Testis (tissue), 5 donors: ENCODE measurements at places on chromosomes 7 and 10. TPM values are rescaled to one million over a fixed set of nuclear protein-coding genes. Genes with fewer than 3 reads are reported as not detected.

The VGF gene
- 1.2 TPM for total RNA-seq

GRCh38 chr7:128351296-128352152 is 7.8 kb upstream of the RBM28 start:
- H3K36me3 ChIP-seq = no peaks in the 10 kb centered on the region
- H3K27me3 ChIP-seq = no peaks in the 10 kb centered on the region
- peak overlapping the region; percentile 31 for H3K4me3 ChIP-seq
- DNase-seq = no peak
- H3K4me1 ChIP-seq = no peaks in the 10 kb centered on the region

DNA sequence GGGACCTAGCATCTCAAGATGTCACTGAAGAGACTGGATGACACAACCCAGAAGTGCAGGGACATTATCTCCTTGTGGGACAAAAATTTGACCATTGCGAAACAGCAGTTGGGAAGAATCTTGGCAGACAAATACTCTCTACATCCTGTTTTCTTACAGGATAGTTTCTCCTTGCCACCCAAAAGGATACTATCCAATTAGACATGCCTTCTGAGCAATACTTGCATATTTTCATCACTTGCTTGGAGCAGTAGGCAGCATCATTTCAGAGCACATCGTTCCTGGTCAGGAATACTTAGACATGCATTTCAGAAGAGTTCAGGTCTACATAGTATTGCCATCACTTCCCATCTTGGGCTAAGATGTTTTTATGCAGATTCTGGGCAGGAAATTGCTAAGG is 56.8 kb downstream of the FAS start:
- no peak overlapping the region for H3K4me3 ChIP-seq
- H3K4me1 ChIP-seq = no peaks in the 10 kb centered on the region
- no peaks in the 10 kb centered on the region for H3K36me3 ChIP-seq
- no peaks in the 10 kb centered on the region for H3K27me3 ChIP-seq
- H3K27ac ChIP-seq = no peak overlapping the region

DNA sequence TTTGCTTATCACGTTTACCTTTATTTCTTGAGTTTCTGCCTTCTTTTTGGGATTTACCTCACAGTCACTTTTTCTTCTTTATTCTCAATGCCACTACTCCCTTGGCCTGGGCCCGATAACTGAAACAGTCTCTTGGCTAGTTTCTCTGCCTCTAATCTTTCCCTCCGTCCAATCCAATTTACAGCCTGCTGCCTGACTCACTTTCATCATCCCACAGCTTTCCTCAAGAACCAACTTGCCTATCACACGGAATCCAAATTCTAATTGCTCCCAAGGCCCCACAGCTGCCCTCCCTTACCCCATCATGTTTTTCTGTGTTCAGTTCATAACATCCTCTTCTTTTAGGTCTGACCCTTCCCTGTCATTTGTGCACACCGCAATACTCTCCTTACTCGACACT is 121.4 kb downstream of the HIPK2 start:
- H3K27ac ChIP-seq = no peak overlapping the region
- no peak overlapping the region for H3K4me3 ChIP-seq
- H3K4me1 ChIP-seq = peaks cover 4% of the 10 kb centered on the region
- DNase-seq = no peak
- no peaks in the 10 kb centered on the region for H3K27me3 ChIP-seq
- H3K36me3 ChIP-seq = no peaks in the 10 kb centered on the region

DNA sequence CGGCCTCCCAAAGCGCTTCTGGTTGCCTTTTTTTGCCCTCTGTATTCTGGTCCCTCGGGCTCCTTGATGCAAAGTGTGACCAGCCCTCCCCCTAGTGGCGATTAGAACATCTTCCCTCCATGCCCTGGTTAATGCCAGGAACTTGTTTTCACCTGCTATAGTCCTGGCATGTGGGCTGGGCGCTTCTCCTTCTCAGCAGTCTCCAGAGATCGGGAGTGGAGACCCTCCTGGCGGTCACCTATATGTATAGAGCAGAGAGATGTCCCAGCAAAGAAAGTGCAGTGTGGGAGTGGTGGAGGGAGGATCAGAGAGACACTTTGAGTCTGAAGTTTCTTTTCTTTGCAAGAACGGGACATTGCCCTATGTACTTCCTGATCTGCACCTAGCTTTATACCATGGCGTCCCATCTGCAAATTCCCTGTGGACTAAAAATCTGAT is 264.1 kb downstream of the OTUD1 start:
- no peak overlapping the region for H3K4me3 ChIP-seq
- H3K27me3 ChIP-seq = no peaks in the 10 kb centered on the region
- H3K36me3 ChIP-seq = no peaks in the 10 kb centered on the region
- peak; percentile 62 for DNase-seq
- H3K27ac ChIP-seq = no peak overlapping the region

GRCh38 chr10:77409697-77410471 is 227.7 kb downstream of the KCNMA1 start:
- no peak overlapping the region for H3K4me3 ChIP-seq
- DNase-seq = no peak
- no peaks in the 10 kb centered on the region for H3K27me3 ChIP-seq
- H3K4me1 ChIP-seq = no peaks in the 10 kb centered on the region
- H3K36me3 ChIP-seq = no peaks in the 10 kb centered on the region
- H3K27ac ChIP-seq = no peak overlapping the region

The CRHR2 gene
- 1.2 TPM for total RNA-seq

DNA sequence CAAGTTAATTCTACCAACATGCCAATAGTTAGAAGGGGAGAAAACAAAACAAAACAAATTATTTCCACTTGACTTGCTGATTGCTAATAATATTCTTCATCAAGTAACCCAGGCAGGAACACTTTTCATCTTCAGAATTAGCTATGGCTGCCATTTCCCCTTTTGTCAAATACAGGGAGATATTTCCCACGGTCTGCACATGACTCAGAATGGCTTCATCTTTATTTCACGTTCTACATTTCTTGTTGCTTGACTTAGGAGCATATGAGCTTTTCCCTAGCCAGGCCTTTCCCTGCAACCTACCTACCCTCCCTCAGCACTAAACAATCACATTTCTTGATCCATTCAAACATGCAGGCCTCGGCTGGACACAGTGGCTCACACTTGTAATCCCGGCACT is 6.5 kb downstream of the CPVL start:
- H3K27ac ChIP-seq = peak overlapping the region; percentile 39
- H3K36me3 ChIP-seq = no peaks in the 10 kb centered on the region
- DNase-seq = no peak
- H3K4me3 ChIP-seq = no peak overlapping the region
- H3K27me3 ChIP-seq = no peaks in the 10 kb centered on the region
- peaks cover 15% of the 10 kb centered on the region for H3K4me1 ChIP-seq
